ENCODE measurements at places on chromosomes 2 and 18. TPM values are rescaled to one million over a fixed set of nuclear protein-coding genes. Genes with fewer than 3 reads are reported as not detected.

DSG4 gene
- 0.24 TPM for total RNA-seq

SP5 gene
- 2.1 TPM for total RNA-seq

KCNIP3 gene
- total RNA-seq = 12.5 TPM

TANC1 gene
- total RNA-seq = 55.5 TPM

VAMP8 gene
- 254 TPM for total RNA-seq

XDH gene
- total RNA-seq = 40.7 TPM

OTOF gene
- not detected for total RNA-seq

PXDN gene
- total RNA-seq = 11.9 TPM

SPHKAP gene
- 0.22 TPM for total RNA-seq

QPCT gene
- 6.8 TPM for total RNA-seq

SCYGR4 gene
- total RNA-seq = not detected

WDPCP gene
- 15.4 TPM for total RNA-seq

GKN1 gene
- total RNA-seq = not detected

GALNT5 gene
- 16.5 TPM for total RNA-seq

NEUROD1 gene
- total RNA-seq = 2.5 TPM

IL18RAP gene
- total RNA-seq = 0.90 TPM

STEAP3 gene
- total RNA-seq = 13.9 TPM

EPG5 gene
- 25.6 TPM for total RNA-seq

SERPINB3 gene
- not detected for total RNA-seq

CERKL gene
- total RNA-seq = not detected

FAM98A gene
- 46.9 TPM for total RNA-seq

ZBTB14 gene
- 9.1 TPM for total RNA-seq

OTOS gene
- total RNA-seq = not detected

MAPRE3 gene
- 36.1 TPM for total RNA-seq

OSBPL6 gene
- total RNA-seq = 1.5 TPM

RDH14 gene
- 25.3 TPM for total RNA-seq

SPDYA gene
- 1.1 TPM for total RNA-seq

BOK gene
- total RNA-seq = 6.7 TPM

RUFY4 gene
- total RNA-seq = not detected

TWIST2 gene
- total RNA-seq = 3.1 TPM

UGT1A8 gene
- 7.4 TPM for total RNA-seq

NOSTRIN gene
- 78.7 TPM for total RNA-seq

FTCDNL1 gene
- total RNA-seq = 2.1 TPM

IL1RN gene
- total RNA-seq = 0.76 TPM

SLC19A3 gene
- total RNA-seq = 21.6 TPM

ACMSD gene
- total RNA-seq = not detected

MRPL33 gene
- 88.2 TPM for total RNA-seq

TMEM198 gene
- 0.69 TPM for total RNA-seq

MC2R gene
- total RNA-seq = not detected

PRKAG3 gene
- not detected for total RNA-seq

GEN1 gene
- 12.9 TPM for total RNA-seq

DSG2 gene
- 131 TPM for total RNA-seq

MAP4K3 gene
- total RNA-seq = 39.9 TPM

GYPC gene
- 67.8 TPM for total RNA-seq

ASB18 gene
- not detected for total RNA-seq

TMSB10 gene
- total RNA-seq = 2,724 TPM

MERTK gene
- total RNA-seq = 17.2 TPM
